Stimulated activated CD8-positive, alpha-beta memory T cell treated with anti-CD3 and anti-CD28 coated beads, Interleukin-2, amount 100 ng/mL, for 1 hour (primary cell): ENCODE measurements at places on chromosomes 11 and 22.

- DNase-seq, result no peak
Measured at GRCh38 chr22:24973872-24974271, 21.4 kb downstream of the KIAA1671 start.

- DNase-seq, result no peak
Measured at GRCh38 chr11:129374993-129375750, 476 bp upstream of the BARX2 start.

DNA sequence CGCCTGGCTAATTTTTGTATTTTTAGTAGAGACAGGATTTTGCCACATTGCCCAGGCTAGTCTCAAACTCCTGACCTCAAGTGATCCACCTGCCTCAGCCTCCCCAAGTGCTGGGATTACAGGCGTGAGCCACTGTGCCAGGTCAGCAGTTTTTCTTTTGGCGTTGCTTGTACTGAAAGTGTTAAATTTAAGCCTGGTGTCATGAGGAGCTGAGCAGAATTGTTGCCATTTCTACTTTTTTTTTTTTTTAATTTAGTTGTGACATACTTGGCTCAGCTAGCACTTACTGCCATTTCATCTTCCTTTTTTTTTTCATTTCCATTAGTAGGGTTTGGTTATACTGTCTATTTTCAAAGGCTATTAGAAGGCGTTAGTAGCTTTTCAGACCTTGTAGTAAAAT, 10.7 kb downstream of the TAB1 start:
- DNase-seq, result no peak

DNA sequence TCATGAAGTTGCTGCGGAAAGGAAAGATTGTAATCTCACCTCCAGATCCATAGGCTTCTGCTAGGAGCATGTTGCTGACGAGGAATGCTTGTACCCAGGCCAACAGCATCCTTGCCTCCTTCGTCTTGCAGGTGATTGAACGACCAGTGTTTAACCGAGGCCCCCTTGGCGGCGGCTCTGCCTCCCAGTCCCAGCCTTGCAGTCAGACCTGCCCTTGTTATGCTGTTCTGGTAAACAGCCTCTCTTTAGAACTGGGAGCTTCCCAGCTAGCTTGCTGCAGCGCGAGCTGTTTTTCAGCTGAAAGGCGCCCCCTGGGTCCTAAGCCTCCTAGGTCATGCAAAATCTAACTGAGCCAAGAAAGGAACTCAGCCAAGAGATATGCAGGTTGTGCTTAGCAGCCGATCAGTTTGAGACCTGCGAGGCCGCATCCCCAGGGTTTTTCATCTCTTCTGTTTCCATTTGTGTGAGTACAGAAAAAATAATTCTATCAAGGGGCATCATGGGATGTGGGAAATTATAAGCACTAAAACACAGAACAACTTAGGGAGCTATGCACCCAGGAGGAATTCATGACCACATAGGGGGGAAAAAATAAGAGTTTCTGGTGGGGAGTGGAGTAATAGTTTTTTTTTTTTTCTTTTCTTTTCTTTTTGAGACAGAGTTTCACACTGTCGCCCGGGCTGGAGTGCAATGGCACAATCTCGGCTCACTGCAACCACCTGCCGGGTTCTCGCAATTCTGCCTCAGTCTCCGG, at the start of gene PIK3IP1:
TSS of gene PIK3IP1 (minus strand) at position 253 of the 754 bp plus-strand sequence. CDS start at position 109, 144 bp downstream.
- DNase-seq, result peak; percentile 71

- DNase-seq, result no peak
Measured at GRCh38 chr11:72140661-72141060, 5.1 kb downstream of the FOLR3 start.

GRCh38 chr22:46528121-46528610, 9.3 kb downstream of the CELSR1 start:
- DNase-seq, result no peak

DNA sequence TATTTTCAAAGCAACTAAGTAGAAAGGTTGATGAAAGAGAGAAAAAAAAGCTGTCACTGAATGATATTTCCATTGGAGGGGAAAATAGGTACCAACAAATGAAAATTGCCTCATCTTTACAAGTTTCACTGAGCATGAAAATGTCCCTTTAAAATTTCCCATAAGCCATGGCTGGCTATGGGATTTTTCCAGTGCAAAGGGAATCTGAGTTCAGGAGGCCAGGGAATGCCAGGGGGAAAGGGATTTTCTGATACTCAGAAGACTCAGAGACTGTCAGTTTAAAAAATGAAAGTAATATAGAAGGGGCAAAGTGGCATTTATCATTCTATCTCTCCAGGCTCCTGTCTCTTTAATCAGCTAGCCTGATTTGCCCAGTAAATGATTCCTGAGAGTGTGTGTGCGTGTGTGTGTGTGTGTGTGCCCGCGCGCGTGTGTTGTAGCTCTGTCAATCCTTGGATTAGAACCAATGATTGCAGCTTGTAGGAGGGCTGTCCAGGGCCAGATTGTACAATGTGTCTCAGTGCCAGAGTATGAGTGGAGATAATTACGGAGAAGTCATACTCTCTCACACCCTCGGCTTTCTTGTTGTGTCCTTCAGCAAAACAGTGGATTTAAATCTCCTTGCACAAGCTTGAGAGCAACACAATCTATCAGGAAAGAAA, at the start of gene NTM:
TSS of gene NTM (plus strand) at position 526 of the 662 bp plus-strand sequence.
- no peak for DNase-seq

GRCh38 chr11:35058669-35059434, 80.1 kb upstream of the CD44 start:
- DNase-seq, result no peak

GRCh38 chr11:46347637-46348311, 511 bp downstream of the DGKZ start:
- DNase-seq, result no peak

GRCh38 chr22:40720538-40721256, 41.4 kb downstream of the MCHR1 start:
- no peak for DNase-seq

DNA sequence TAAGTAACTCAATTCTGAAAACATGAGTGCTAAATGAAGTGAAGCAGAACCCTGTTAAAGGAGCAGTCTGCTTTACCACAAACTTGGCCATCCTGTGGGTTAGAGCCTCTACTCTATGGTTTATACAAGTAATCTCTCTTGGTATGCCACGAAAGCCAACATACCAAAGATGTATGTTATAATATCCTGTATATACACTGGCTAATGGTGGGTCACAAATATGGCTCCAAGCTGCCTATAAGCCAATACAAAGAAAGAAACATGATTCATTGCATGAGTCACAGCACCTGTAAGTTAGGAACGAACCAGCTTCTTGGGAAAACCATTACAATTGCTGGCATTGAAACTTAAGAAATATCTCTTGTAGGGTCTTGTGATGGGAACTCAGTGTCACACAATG, 16.1 kb downstream of the XRRA1 start:
- no peak for DNase-seq

DNA sequence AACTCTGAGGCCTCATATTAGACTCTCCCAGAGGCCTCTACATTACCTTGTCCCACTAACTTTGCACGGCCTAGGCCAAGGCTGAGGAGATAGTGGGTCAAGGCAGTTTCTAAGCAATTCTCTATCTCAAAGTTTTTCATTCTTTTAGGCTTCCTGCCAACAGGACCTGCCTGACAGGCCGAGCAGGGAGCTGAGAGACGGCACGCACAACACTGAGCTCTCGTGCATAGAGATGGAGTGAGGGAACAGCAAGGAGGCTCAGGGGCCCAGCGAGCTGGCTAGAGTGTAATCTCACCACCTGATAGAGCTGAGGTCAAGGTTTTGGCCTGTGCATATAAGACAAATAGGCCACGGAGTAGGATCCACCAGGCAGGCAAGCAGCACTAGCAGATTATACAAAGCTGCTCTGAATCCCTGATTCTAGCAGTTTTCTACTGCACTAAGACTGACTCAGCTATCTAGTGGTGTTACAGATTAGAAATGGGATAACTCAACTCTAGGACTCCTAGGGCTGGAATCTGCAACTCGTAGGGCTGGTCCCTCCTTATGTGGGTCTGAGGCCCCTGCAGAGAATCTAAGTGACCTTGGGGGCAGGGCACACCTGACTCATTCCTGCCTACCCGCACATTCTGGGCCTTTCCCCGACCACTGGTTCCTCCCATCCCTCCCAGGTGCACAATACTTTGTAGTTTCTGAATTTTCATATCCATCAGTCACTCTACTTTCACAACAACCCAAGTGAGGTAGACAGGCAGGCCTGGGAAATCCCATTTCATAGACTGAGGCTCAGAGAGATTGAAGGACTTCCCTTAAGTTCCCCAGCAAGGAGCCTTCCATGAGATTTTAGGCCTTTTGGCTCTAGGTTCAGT, 1.7 kb downstream of the CYB5R2 start:
- no peak for DNase-seq

- no peak for DNase-seq
Measured at GRCh38 chr11:22192642-22193347, at the start of gene ANO5. Gene ANO5, plus strand, starts transcription at chr11:22193085. Its CDS starts 408 bp downstream, at chr11:22193493.

DNA sequence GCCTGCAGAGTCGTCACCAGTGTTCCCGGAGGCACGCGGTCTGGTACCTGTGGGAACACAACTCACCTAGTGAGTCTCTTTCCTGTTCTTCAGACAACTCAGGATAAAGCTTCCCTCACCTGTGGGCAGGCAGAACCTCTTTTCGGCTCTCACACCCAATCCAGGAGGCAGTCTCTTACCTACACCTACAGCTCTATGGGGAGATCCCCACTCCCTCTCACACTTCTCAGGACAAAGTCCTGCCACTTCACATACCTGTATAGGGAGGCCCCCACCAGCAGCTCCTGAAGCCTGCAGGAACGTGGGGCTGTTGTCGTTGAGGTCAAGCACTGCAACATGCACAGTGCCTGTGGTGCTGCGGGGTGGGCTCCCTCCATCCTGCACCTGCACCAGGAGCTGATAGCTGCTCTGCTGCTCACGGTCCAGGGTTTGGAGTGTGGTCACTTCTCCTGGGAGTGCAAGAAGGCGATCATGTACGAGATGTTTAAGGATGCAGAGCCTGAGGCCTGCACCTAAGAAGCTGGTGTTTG, 12.2 kb upstream of the TPP1 start:
- DNase-seq, result no peak

- DNase-seq, result no peak
Measured at GRCh38 chr11:72546866-72547265, 112.5 kb upstream of the CLPB start.
